ENCODE measurements at places on chromosomes 2 and 18.

DNA sequence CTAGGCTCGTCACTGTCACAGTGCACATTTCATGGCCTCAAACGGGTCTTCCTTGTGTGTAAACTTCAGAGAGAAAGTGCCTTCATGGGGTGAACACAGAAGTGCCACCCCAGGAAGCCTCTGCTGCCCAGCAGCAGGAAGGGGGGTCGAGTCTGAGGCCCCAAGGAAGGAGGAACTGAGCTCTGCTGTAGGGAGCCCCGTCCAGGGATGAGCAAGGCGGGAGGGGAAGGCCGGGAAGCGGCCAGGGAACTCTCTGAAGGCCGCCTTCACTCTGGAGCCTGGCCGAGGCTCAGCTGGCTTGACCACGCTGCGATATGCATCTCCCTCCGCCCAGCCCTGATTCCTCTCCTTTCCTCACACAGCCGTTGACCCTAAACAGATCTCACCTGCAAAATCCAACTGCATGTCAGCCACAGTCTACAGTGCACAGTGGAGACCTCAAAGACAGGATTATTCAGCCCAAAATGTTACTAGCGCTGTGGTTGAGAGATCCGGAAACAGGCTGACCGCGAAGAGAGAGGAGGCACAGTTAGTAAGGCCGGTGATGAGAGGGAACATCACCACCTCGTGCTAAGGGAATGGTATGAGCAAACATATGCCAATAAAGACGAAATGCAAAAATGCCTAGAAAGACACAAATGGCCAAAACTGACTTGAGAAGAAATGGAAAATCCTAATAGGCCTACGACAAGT lies 34.2 kb upstream of the CTDP1 start:
- no peak for DNase-seq

DNA sequence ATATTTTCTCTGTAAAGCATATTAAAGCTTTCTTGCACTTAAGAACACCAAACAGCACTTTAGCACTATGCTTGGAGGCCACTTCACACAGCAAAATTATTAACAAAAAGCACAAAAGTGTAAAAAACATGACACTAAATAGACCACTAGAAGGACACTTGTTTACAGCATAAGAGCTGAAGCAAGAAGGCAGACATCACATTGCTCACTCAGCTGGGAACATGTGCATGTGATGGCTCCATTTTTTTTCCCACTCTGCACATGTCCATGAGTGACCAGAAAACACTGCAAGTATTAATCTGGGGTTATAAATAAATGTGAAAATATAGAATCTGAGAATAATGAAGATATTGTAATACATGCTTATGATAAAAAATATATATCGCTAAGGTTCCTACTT lies 103.1 kb upstream of the MAPRE2 start:
- no peak for DNase-seq

DNA sequence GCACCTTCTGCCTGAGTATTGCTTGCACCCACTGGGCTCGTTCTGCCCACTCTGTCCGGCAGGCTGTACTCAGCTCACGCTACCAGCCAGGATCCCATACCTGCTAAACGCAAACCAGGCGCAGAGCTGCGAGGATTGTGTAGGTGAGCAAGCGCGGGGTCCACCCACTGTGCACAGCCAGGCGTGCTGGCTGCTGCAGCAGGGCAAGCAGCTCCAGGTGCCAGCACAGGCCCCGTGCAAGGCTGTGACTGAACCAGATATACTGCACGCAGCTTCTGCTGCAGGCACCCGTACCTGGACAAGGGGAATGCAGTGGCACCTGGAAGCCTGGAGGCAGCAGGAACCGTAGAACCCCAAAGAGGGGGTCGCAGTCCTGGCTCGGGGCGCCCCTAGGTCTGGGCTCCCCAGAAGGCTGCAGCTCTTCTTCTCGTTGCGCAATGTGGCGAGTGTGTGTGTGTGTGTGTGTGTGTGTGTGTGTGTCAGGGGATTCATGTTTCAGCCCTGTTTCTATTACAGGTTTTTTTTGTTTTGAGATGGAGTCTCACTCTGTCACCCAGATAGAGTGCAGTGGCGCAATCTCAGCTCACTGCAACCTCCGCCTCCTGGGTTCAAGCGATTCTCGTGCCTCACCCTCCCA lies 46.1 kb upstream of the RAB1A start:
- DNase-seq, result no peak

- no peak for DNase-seq
These were observed 4.7 kb downstream of the MYO5B start for GRCh38 chr18:50190236-50190635.

DNA sequence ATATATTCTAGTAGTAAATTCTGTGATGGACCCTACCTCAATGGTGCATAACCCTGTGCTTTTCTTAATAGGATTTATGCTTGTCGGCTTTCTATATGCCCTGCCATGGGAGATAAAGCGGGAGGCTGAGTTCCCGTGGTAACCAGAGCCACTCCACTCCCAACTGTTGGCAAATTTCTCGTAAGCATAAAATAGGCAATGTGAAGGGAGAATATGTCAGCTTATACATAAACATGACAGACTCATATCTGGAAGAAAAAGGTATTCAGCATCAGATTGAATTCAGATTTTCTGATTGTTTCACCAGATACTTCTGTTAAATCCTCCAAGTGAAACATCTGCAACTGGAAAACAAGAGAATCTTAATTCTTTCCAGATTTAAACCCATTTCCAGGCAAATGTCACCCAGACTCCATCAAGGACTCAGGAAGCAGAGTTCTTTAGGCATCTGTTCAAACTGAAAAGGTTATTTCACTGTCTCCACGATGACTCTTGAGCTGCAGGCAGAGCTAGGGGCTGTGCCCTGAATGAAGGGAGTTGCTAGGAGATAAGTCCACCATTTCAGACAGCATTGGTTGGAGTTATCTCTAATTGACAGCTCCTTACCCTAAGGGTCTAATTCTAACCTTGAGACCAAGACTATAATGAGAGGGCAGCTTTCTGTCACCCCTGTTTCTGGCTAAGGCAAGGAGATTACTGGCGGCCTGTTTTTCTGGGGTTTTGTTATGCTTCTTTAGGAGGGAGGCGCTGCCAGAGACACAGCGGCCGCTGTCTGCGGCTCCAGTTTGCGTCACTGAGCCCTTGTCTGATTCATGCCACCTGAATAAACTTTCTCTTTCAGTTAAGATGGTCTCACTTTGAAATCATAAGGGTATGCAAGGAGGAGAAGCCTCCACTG lies 381.3 kb downstream of the SOX11 start:
- no peak for DNase-seq

- no peak for DNase-seq
These were observed 103.8 kb downstream of the ASAP2 start for GRCh38 chr2:9310377-9310776.

GRCh38 chr2:47520302-47520630 lies 117.3 kb downstream of the MSH2 start:
- no peak for DNase-seq

- no peak for DNase-seq
These were observed 27.9 kb downstream of the IL37 start for GRCh38 chr2:112938904-112939303.

All from stimulated activated CD4-positive, alpha-beta T cell treated with anti-CD3 and anti-CD28 coated beads, Interleukin-15, amount 100 ng/mL, for 1 hour (primary cell).